ENCODE measurements at places on chromosomes 3 and 15. TPM values are rescaled to one million over a fixed set of nuclear protein-coding genes. Genes with fewer than 3 reads are reported as not detected.

CHL1 gene
- 8.9 TPM for total RNA-seq

CCDC33 gene
- not detected for total RNA-seq

SLC9C1 gene
- total RNA-seq: not detected

AGTR1 gene
- 3.3 TPM for total RNA-seq

NOP10 gene
- total RNA-seq: 143 TPM

GOLGA8O gene
- total RNA-seq: not detected

FGF7 gene
- total RNA-seq: 278 TPM

EPHB1 gene
- total RNA-seq: under 0.01 TPM

RNU6-1 gene
- not detected for total RNA-seq

GRM2 gene
- 0.17 TPM for total RNA-seq

KCNMB3 gene
- 0.50 TPM for total RNA-seq

CADPS gene
- 3.8 TPM for total RNA-seq

PTH1R gene
- 0.66 TPM for total RNA-seq

TNIK gene
- 22.2 TPM for total RNA-seq

TEX55 gene
- total RNA-seq: not detected

TIPIN gene
- 10.6 TPM for total RNA-seq

ANKRD34C gene
- not detected for total RNA-seq

COL6A5 gene
- total RNA-seq: not detected

CLDN18 gene
- under 0.01 TPM for total RNA-seq

GPR171 gene
- not detected for total RNA-seq

SNTN gene
- not detected for total RNA-seq

FNDC3B gene
- 85.7 TPM for total RNA-seq

VWA5B2 gene
- total RNA-seq: not detected

LCTL gene
- total RNA-seq: 2.6 TPM

TF gene
- 0.17 TPM for total RNA-seq

CSPG5 gene
- under 0.01 TPM for total RNA-seq

NOX5 gene
- 0.83 TPM for total RNA-seq

ZNF860 gene
- 1.0 TPM for total RNA-seq

ZPLD1 gene
- total RNA-seq: not detected

BCL2A1 gene
- 6.5 TPM for total RNA-seq

PLS1 gene
- total RNA-seq: 0.33 TPM

IL20RB gene
- 2.6 TPM for total RNA-seq

ARF4 gene
- 183 TPM for total RNA-seq

GOLGA8J gene
- total RNA-seq: not detected

SEMA5B gene
- not detected for total RNA-seq

SLC38A3 gene
- total RNA-seq: not detected

SPSB4 gene
- total RNA-seq: not detected

SLCO2A1 gene
- not detected for total RNA-seq

RARRES1 gene
- 232 TPM for total RNA-seq

P4HTM gene
- 36.5 TPM for total RNA-seq

CHST2 gene
- total RNA-seq: 7.6 TPM

PLD1 gene
- 24.1 TPM for total RNA-seq

ZBBX gene
- not detected for total RNA-seq

STAC gene
- 2.5 TPM for total RNA-seq

WWTR1 gene
- total RNA-seq: 33.2 TPM

GASK1A gene
- 4.5 TPM for total RNA-seq

UQCC5 gene
- total RNA-seq: 20.4 TPM

ATP10A gene
- 5.8 TPM for total RNA-seq

GP9 gene
- total RNA-seq: not detected

ATP13A5 gene
- not detected for total RNA-seq

PDE8A gene
- 25.0 TPM for total RNA-seq

LIPH gene
- total RNA-seq: not detected

GDPGP1 gene
- total RNA-seq: 10.4 TPM

TBC1D21 gene
- total RNA-seq: not detected

GNAT1 gene
- total RNA-seq: not detected

THBS1 gene
- total RNA-seq: 2,470 TPM

GTPBP8 gene
- 45.2 TPM for total RNA-seq

DNASE1L3 gene
- not detected for total RNA-seq

ALDH1L1 gene
- total RNA-seq: not detected

Measured in smooth muscle cell of trachea (primary cell).